ENCODE measurements at places on chromosomes 3 and 15. TPM values are rescaled to one million over a fixed set of nuclear protein-coding genes. Genes with fewer than 3 reads are reported as not detected.
A peak's percentile ranks its signal among the peaks of the same experiment; 100 is the strongest.

GRCh38 chr15:79028411-79028964 lies 62.1 kb downstream of the RASGRF1 start:
- DNase-seq: peak; percentile 21

DNA sequence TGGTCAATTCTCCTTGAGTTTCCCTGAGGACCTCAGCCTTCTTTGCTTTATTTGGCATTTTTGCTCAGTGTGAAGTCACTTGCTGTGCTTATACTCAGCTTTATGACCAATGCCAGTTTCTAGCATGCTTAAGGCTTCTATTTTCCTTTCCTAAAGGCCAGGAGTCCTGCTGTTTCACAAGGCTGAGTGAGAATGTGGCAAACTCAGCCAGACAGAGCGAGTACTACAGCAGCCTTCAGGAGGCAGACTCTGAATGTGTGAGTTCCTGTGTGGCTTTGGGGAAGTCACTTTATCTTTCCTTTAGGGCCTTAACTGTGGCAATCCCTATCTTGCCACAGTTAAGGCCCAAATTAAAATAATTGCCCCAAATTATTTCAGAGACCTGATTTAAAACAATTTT lies 213.2 kb upstream of the MRPL3 start:
- DNase-seq: peak; percentile 14

DNA sequence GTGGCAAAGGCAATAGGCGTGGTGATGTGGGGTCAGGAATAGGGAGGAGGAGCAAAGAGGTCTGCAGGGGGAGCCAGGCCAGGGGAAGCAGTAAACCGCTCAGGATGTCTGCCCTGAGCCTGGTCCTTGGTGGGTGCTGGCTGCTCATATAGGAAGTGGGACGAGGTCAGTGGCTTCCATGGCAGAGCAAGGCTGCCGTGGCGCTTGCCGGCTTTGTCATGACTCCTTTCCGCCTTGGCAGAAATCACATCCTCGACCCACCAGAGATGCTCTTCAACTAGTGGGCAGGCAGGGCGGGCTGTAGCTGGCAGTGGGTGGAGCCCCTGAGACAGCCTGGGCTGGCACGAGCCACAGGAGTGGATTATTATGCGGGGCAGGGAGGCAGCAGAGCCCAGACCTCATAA lies 13.1 kb upstream of the SKOR1 start:
- DNase-seq: no peak

Gene OXTR
- total RNA-seq: 0.03 TPM

Gene IL17RC
- total RNA-seq: 14.8 TPM

DNA sequence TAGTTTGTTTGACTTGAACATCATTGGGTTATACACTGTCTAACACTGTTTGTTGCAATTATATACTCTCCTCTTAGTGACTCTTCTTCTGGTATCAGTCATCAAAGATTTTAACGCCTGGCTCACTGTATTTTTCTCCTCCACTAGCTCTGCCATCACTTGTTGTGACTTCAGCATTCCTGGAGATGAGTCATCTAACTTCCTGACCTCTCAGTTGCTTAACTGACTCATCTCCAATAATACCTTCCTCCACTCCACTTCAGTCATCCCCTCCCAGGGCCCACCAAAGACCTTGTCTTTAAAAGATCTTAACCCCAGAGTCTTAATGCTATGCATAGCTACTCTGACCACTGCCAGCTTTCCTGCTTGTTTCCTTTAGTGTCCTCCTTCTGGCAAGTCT lies 28.6 kb upstream of the CLSTN2 start:
- peak; percentile 62 for DNase-seq

DNA sequence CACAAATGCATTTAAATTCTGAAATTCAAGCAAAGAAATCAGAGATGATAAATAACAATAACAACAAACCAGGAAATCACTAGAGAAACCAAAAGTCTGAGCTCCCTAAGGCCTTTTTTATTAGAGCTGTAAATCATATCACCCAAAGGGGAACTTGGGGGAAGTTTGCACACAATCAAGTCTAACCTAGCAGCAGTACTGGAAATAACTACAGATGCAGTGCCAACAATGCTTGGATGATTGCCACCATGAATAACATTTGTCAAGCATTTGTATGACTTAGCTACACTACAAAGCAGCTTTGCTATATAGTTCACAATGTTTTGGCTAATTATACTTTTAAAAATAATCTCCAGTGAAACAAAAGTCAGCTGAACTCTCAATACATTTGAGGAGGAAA lies 27.8 kb downstream of the SHQ1 start:
- DNase-seq: peak; percentile 38

Gene RAB7A
- 165 TPM for total RNA-seq

- no peak for DNase-seq
These were observed 1.9 kb downstream of the VGLL3 start for GRCh38 chr3:86989006-86989405.

Gene SLC33A1
- 30.2 TPM for total RNA-seq

DNA sequence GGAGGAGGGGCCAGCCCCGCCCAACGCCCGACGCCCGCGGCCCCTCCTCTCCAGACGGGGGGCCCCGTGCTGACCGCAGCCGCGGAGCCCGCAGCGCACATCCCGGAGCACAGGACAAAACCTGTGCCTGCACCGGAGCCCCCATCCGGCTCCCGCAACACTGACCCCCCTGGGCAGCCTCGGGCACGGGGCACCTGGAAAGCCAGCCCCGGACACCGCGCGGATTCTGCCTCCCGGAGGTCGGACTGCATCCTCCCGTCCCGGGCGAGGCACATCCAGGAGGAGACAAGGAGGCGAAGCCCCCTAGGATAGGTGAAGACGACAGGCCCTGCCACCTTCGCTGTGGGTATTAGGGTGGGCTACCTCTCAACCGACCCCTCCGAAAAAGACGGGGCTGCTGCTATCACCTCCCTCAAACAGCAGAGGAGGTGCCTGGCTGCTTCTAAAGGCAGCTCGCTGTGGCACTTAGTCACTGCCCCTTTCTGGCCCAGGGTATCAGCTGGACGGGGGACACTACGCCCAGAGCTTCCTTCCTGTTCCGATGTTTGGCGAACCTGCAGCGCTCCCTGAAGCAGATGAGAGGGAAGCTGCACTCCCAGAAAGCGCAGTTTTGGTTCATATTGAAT lies 10.6 kb downstream of the XXYLT1 start:
- no peak for DNase-seq

Gene CP
- not detected for total RNA-seq

- no peak for DNase-seq
These were observed 249.9 kb upstream of the LRTM1 start for GRCh38 chr3:55177749-55178148.

Gene IL16
- total RNA-seq: 2.3 TPM

Gene AADACL2
- not detected for total RNA-seq

- no peak for DNase-seq
These were observed 90.7 kb upstream of the IQSEC1 start for GRCh38 chr3:13163848-13164382.

Gene FBXL22
- not detected for total RNA-seq

GRCh38 chr3:47433796-47434195 lies 41.9 kb downstream of the SCAP start:
- DNase-seq: no peak

GRCh38 chr3:181694805-181695660 lies 16.7 kb upstream of the SOX2 start:
- DNase-seq: no peak

DNA sequence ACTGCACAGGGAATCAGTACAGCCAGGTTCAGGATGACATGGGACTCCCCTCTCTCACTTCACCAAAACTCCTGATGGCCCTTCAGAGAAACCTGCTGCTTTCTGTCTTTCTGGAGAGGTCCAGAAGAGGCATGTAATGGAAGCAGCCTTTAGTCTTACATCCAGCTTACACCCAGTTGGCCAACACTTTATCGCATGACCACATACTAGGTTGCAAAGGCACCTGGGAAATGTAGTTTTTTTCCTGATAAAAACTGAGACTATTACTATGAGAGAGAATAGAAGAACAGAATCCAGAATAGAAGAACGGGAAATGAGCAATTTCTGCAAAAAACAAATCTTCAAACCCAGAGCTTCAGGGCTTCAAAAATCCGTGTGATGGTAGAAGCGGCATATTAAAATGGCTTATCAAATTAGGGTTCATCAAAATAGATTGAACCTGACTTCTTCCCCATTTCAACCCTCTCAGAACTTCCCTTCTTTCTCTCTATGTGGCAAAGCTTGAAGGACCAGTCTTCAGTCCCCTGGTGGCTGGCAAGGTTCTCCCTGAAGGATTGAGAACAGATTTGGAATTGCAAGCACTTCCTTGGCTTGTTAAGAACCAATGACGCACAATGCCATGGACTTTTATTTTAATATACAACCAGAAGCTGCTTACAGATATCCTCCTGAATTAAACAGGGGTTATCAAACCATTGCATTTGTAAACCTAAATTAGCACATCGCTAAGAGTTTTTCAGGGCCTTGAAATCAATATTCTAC lies 34.4 kb downstream of the CORO2B start:
- no peak for DNase-seq

DNA sequence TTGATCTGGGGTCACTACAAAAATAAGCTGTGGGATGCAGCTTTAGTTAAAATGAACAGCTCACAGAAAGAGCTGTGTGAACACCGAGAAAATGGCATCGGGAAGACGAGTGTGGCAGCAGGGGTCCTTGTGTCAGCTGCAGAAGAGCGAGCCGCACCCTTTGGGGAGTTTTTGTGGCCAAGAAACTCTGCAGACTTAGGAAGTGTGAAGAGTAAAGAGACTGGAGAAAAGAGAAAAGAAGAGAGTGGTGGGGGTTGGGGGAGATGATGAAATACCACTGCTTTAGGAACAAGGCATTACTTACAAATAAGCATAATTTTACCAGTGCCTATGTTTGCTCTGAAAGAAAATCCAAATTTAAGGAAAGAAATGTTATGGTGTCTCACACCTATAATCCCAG lies 147.8 kb downstream of the LRRC28 start:
- DNase-seq: no peak

GRCh38 chr3:77426531-77426930 lies 386.6 kb downstream of the ROBO2 start:
- no peak for DNase-seq

GRCh38 chr3:110783541-110783940 lies 288.1 kb upstream of the NECTIN3 start:
- DNase-seq: no peak

DNA sequence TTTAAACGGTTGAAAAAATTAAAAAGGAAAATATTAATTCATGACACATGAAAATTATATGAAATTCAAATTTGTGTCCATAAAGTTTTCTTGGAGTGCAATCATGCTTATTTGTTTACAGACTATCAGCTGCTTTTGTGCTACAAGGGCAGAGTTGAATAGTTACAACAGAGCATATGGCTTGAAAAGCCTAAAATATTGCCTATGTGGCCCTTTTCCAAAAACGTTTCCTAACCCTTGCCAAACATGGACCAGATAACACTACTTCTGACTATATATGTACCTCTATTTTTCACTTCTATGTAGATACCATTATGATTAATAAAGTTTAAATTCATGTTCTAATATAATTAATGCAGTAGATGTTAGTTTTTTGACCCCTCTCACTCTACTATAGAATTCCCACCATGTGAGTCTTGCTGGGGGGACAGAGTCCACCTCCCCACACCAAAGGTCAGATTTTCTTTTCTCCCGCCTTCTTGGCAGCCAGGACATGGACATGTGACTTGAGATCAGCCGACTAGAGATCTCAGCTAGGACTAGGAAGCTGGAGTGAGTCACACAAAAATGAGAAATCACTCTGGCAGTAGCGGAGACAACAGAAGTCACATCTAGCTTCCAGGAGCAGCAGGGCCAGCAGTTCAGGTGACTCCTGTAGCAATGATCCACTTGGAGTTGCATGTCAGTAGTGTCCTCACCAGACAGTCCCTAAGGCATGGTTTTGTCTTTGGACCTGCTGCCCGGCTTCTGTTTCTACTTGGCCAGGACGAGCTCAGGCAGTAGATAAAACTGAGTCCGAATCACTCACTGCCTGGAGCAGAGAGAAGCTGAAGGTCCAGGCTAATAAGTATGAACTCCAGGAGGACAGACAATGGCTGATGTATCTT lies 22.4 kb downstream of the CIAO2A start:
- DNase-seq: peak; percentile 73

DNA sequence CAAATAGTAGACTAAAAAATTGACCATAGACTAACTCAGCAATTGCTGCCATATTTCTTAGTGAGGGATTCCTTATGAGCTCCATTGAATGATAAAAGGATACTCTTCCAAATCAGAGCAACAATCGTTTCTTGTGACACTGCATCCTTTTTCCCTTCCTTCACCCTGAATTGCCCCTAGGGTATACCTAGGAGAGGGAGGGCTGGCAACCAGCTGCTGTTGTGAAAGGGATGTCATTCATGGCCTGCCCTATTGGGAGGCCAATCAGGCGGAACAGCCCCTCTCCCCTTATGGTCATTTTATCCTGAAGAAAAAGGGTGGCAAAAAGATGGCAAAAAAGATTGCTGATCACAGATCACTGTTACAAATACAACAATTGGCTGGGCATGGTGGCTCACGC lies 26.3 kb downstream of the B3GNT5 start:
- DNase-seq: no peak

GRCh38 chr3:48410205-48411040 lies 19.5 kb downstream of the PLXNB1 start:
- no peak for DNase-seq

DNA sequence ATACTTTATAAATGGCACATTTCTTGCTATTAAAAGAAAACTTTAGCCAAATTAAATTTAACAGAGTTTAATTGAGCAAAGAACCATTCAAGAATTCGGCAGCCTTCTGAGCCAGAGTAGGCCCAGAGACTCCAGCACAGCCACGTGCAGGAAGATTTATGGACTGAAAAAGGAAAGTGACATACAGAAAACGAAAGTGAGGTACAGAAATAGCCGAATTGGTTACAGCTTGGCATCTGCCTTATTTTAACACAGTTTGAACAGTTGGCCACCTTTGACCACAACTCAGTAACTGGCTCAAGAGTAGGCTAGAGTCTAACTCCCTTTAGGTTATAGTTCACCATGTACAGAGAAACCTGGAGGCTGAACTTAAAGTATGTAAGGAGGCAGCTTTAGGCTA lies 17.6 kb downstream of the CFAP44 start:
- DNase-seq: no peak

Gene CLDN16
- total RNA-seq: not detected

GRCh38 chr3:129276385-129276784 lies 2.3 kb upstream of the HMCES start:
- DNase-seq: no peak

DNA sequence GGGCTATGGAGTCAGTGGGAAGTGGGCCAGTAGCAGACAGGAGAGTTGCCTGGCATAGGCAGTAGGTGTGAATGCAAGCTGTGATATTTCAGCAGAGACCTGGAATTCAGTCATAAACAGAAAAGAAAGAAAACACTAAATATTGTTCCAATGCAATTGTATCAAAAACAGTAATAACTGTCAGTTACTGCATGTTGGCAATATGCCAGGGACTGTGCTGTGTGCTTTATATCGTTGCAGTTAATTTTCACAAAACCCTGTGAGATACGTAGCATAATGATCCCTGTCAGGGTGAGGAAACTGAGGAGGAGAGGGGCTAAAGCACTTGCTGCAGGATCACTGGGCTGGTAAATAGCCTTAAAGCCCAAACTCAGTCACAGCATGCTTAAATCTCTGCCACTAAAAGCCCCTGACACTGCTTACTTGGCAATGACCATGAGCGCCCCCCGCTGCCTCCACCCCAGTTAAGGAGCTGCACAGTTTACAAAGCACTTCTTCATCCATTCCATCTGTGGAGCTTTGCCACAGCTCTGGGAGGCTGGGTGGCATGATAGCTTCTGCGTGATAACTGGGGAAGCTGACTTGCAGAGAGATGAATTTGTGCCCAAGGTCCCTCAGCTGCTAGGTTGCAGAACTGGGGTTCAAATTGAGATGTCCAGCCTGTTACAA lies 3.9 kb downstream of the SLC6A1 start:
- DNase-seq: no peak
